ENCODE measurements at places on chromosomes 5 and 9. TPM values are rescaled to one million over a fixed set of nuclear protein-coding genes. Genes with fewer than 3 reads are reported as not detected.

Gene BHMT2
- total RNA-seq: not detected

Gene LRRC14B
- not detected for total RNA-seq

Gene IL7R
- 0.54 TPM for total RNA-seq

DNA sequence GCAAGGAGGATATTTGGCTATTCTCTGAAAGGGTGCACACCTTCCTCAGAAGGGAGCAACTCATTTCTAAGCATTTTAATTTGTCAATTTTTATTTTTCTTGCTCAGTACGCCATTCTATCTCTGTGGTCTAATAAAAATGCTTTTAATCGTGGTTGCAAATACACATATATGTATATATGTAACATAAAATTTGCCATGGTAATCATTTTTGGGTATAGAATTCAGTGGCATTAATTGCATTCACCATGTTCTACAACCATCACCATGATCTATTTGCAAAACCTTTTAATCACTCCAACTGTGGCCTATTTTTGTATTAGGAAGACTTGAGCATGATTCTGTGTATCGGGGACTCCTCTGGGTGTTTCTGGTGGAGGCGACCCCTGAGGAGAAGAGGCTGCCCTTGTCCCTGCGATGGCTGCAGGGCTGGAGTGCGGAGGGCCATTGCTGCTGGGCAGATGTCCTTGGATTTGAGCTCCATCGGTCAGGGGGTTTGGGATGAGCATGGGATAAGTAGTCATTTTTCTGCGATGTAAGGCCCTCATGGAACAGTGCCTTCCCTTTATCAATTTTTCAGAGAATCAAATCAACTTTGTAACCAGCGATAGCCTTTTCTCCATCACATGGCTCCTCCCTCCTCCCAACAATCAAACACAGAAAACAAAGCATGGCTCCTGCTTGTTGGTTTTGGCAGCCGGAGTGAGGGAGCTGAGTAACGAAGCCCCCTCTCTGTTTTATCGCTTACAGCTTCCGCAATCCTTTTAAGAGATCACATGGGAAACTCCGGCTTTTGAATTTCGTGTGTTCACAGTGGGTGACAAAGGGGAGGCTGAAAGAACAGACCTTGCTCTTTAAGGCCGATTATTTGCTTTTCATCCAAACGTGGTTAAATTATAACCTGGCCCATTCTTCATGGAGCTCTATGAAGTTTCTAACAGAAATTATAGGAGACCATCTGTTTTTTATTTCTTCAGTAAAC lies 187.3 kb downstream of the TENT4A start:
- H3K27me3 ChIP-seq: no peaks in the 10 kb centered on the region
- H3K4me3 ChIP-seq: no peak overlapping the region
- DNase-seq: no peak

DNA sequence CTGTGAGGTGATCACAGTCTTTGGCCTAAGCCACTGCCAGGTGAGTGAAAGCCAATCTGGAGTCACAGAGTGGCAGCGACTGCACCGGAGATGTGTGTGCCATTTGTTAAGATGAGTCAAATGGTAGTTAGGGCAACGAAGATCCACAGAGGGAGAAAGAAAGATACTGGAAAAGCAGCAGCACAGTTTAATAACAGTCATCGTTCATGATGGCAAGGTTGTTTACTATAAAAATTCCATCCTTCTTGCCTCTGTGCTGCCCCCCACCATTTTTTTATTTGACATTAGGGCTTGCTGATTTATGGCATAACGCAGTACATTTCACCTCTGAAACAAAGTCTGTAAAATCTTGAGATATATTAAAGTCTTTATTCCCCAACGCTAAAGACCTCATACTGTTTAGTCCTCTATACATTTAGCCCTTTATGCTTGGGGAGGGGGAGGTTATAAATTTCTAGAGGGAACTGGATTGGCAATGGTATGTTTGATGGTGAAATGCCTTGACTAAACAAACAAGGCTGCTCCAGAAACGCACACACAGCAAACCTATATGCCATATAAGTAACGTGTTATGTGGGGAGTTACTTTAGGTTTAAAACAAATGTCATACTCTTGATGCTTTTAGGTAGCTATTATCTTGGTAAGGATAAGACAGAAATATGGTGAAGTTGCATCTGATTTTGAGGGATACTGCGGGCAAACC lies 55.8 kb upstream of the ABL1 start:
- DNase-seq: no peak
- peaks cover 20% of the 10 kb centered on the region for H3K36me3 ChIP-seq
- no peak overlapping the region for H3K27ac ChIP-seq

GRCh38 chr5:26942481-26942880 lies 95.9 kb downstream of the CDH9 start:
- no peaks in the 10 kb centered on the region for H3K36me3 ChIP-seq
- peaks cover 1% of the 10 kb centered on the region for H3K27me3 ChIP-seq
- no peak for DNase-seq
- peaks cover 7% of the 10 kb centered on the region for H3K4me1 ChIP-seq

- no peak overlapping the region for H3K4me3 ChIP-seq
- no peaks in the 10 kb centered on the region for H3K36me3 ChIP-seq
- no peak for DNase-seq
- H3K27ac ChIP-seq: no peak overlapping the region
Observed at GRCh38 chr9:103734471-103734870, 359.6 kb upstream of the SMC2 start.

- DNase-seq: no peak
- no peaks in the 10 kb centered on the region for H3K36me3 ChIP-seq
- no peak overlapping the region for H3K27ac ChIP-seq
- no peak overlapping the region for H3K4me3 ChIP-seq
- no peaks in the 10 kb centered on the region for H3K4me1 ChIP-seq
Observed at GRCh38 chr5:2265341-2265740, 382.6 kb upstream of the IRX4 start.

DNA sequence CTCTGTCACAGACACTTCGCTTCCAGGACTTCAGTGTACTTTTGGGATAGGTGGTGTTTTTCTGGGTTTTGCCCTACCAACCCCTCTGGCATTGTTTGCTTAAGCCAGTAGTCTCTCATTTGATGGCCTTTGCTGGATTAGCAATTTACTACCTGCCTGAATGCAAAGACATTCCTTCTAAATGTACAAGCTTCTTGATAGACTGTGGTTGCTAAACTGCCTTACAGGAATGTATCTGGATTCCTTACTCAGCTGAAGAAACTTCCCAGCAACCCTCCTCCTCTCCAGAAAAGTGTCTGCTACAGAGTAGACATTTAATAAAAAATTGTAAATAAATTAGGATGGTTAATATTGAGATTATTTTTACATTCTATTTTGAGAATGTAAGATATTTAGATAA lies 1916.7 kb downstream of the EFNA5 start:
- H3K4me1 ChIP-seq: no peaks in the 10 kb centered on the region
- DNase-seq: no peak
- no peaks in the 10 kb centered on the region for H3K36me3 ChIP-seq
- no peak overlapping the region for H3K4me3 ChIP-seq
- H3K27me3 ChIP-seq: peaks cover 2% of the 10 kb centered on the region
- no peak overlapping the region for H3K27ac ChIP-seq

GRCh38 chr9:89489548-89490530 lies 8.1 kb downstream of the SEMA4D start:
- no peak for DNase-seq
- H3K4me1 ChIP-seq: peaks cover 10% of the 10 kb centered on the region
- H3K27me3 ChIP-seq: peaks cover 5% of the 10 kb centered on the region
- H3K36me3 ChIP-seq: no peaks in the 10 kb centered on the region

DNA sequence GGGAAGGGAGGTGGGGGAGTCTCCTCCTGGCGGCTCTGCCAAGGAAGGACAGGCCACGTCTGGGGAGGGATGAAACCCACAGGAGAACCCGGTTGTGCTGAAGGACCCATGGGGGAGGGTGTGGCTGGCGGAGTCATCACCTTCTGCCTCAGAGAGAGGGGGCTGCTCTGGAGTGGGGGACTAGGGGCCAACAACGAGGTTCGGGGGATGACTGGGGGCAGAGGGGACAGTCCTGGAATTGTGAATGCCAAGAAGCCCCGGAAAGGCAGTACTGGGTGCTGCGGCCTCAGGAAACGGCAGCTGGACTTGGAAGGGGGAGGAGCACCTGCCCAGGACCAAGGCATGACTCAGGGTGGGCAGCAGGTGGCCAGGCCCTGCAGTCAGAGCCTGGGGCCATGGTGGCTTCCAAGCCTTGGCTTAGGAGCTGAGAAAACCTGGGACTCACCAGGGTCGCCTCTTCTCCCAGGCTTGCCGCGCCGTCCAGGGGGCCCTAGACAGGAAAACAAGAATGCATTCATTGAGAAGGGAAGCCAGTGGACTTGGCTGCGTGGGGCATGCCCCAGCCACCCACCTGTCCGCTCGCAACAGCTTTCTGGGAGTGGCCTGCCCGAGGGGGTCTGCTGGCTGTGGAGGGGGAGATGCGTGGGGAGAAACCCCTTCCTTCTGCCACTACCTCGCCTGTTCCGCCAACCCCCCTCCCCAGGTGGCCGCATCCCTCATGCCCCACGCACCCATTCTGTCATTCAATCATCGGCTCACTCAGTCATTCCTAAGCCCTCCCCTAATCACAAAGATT lies 74.0 kb upstream of the PHYKPL start:
- peaks cover 14% of the 10 kb centered on the region for H3K36me3 ChIP-seq
- peaks cover 13% of the 10 kb centered on the region for H3K4me1 ChIP-seq

DNA sequence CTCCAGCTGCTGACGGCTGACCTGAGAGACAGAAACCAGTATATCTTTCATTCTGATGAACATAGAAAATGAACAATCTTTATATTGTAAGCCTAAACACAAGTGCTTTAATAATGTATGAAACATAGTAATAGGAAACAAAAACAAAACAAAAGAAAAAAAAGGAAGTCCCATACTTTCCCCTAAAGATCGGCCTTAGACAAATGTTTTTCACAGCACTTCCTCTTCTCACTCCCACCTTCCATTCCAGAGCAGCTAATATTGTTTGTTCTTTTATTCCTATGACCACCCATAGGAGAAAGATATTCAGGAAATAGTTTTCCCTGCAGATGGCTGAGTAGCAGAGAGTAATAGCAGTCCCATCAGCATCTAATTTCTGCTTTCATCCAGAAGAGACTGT lies 194.4 kb upstream of the SLC27A6 start:
- H3K4me3 ChIP-seq: no peak overlapping the region
- peaks cover 31% of the 10 kb centered on the region for H3K4me1 ChIP-seq
- H3K36me3 ChIP-seq: no peaks in the 10 kb centered on the region
- peak overlapping the region; percentile 79 for H3K27ac ChIP-seq

- H3K27ac ChIP-seq: no peak overlapping the region
- no peaks in the 10 kb centered on the region for H3K36me3 ChIP-seq
- no peaks in the 10 kb centered on the region for H3K4me1 ChIP-seq
- no peak overlapping the region for H3K4me3 ChIP-seq
- no peak for DNase-seq
- peaks cover 2% of the 10 kb centered on the region for H3K27me3 ChIP-seq
Observed at GRCh38 chr9:69853421-69853820, 32.8 kb downstream of the CFAP95 start.

DNA sequence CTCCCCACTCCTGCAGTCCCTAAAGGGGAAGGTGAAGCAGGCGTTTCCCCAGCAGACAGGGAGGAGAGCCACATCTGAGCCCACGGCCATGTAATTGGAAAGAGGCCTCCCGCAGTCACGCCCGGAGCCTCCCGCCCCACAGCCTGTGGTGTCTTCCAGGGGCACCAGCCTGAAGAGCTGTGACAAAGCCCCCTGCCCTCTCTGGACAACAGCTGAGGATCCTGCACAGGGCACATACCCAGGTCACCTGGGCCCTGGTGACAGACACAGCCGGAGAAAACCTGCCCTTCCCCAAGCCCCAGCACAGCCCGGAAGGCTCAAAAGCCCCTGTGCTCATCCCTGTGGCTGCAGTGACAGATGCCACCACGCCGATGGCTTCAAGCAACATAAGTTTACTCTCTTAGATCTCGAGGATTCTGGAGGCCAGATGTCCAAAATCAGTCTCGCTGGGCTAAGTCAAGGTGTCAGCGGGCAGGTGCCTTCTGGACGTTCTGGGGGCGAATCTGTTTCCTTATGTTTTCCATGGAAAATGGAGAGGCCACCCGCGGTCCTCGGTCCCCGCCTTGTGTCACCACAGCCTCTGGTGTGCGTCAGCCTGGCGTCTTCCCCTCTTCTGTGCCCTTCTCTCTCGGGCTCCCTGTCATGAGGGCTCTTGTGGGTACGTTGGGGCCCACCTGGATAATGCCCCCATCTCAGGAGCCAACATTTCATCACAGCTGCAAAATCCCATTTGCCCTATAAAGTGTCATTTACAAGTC lies 71.5 kb downstream of the PSMB7 start:
- H3K27ac ChIP-seq: no peak overlapping the region
- no peak overlapping the region for H3K4me3 ChIP-seq

DNA sequence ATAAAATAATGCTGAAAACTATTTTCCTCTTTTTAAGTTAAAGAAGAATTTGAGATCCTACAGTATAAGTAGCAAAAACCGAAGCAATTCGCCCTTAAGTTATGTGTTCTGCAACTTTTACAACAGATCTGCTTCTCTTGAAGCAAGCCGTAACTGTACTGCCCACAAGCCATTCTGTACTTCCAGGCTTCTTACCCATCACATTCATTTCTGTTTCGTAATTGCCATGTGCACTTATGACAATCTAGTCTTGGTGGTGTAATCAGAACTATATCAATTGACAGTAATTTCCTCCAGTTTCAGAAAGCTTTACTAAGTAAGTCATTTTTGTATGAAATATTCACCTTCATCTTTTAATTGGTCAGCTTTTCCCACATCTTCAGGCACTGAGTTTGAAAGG lies 13.8 kb downstream of the SGTB start:
- H3K4me3 ChIP-seq: no peak overlapping the region
- H3K27me3 ChIP-seq: no peaks in the 10 kb centered on the region
- peaks cover 4% of the 10 kb centered on the region for H3K36me3 ChIP-seq
- DNase-seq: no peak

- H3K27me3 ChIP-seq: peaks cover 19% of the 10 kb centered on the region
- DNase-seq: no peak
- H3K4me3 ChIP-seq: peak overlapping the region; percentile 60
- H3K4me1 ChIP-seq: peaks cover 20% of the 10 kb centered on the region
- H3K27ac ChIP-seq: peak overlapping the region; percentile 53
Observed at GRCh38 chr5:138350563-138350890, 2.0 kb upstream of the KDM3B start.

DNA sequence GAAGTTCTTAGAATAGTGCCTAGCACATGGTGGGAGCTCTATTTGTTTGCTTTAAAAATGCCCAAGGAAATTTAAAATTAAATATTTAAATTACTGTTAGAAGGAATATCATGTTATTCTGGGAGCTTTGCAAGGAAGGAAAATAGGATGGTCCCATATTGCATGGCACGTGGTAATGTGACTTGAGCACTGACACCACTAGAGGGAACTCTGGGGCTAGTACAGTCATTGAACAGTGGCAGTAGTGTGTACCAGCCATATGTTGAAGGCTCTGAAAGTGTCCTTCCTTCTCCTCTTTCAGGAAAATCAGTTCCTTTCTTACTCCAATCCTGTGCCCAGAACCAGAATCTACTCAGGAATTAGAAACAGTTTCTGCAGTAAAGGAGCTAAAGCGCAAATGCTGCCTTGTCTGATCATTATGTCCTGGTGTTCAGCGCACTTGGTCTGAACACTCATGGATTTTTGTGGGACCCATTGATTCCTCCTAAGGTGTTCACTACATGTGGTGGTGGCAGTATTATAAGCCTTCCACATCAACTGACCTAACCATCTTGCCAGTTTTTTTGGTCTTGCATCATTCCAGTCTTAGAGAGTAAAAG lies 54.1 kb downstream of the GDA start:
- peak; percentile 47 for DNase-seq
- no peaks in the 10 kb centered on the region for H3K36me3 ChIP-seq
- H3K27ac ChIP-seq: no peak overlapping the region
- H3K4me1 ChIP-seq: peaks cover 2% of the 10 kb centered on the region
- H3K27me3 ChIP-seq: no peaks in the 10 kb centered on the region
- no peak overlapping the region for H3K4me3 ChIP-seq

Measured in endothelial cell (in vitro differentiated cells).